GM12865 (cell line): ENCODE measurements at places on chromosomes 6 and 20.

DNA sequence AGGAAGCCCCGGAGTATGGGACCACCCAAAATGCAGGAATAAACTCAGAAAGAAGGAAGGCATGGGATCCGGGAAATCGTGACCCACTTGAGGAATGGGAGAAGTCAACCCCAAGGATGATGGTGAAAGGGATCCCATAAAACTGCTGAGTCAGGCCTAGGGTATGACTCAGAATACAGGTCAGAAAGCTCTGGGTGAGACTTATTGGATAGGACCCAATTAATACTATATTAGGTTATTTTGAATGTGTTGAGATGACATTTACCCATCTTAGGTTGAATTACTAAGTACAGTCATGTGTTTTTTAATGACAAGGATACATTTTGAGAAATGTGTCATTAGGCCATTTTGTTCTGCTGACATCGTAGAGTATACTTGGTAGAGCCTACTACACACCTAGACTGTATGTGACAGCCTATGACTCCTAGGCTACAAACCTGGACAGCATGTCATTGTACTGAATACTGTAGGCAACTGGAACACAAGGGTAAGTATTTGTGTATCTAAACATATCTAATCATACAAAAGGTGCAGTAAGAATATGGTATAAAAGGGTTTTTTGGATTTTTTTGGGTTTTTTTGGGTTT is 17.1 kb upstream of the HIVEP1 start:
- DNase-seq, result no peak

DNA sequence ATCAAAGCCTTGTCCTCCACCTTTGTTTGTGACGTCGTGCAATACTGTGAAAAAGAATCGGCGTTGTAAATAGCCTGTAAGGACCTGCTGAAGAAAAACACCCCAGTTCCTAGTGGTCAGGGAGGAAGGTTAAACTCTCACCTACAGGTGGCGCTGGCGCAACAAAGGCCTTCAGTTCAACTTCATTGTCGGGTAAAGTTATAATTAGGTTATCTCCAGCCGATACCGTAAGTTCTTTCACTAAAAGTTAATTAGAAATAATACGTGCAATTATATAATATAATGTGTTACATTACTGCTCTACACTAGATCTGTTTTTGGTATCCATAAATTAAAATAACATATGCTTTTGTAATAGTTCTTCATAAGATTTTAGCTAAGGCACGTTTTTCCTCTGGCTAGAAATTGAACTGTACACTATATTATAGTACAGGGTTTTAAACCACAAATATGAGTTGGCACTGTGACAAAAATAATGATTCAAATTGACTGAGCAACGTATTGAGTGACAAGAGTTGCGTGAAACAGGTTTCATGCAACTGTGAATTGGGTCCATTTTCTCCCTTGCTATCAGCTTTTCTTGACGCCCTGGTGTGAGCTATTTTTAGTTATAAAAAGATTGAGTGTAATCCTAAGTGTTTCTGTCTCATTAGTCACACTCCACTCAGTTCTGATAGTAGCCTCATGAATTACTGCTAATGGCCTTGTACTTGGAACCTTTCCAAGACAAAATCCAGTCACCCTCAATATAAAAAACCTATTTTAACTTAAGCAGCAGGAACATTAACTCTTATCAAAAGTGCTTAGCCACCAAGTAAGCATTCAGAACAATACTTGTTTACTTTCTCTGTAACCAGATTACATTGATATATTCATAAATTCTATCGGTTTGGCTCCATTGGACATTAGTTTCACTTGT is 62.3 kb downstream of the KIAA0319 start:
- DNase-seq, result peak; percentile 81

DNA sequence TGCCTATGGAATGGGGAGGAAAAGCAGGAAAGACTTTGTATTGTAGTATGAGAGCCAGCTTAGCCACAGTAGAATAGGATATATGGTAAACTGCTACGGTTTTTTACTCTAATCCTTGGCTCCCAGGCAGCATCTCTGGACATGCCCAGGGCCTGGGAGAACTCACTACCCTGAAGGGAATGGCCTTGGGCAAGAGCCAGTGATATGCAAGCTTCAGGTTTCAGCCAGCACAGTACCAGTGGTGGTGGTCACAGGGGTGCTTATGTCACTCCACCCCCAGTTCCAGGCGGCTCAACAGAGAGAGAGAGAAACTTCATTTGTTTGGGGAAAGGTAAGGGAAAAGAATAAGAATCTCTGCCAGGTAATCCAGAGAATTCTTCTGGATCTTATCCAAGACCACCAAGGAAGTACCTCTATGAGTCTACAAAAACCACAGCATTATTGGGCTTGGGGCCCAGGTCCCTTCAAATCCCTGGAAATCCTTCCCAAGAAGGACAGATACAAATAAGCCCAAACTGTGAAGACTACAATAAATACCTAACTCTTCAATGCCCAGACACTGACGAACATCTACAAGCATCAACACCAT is 121.2 kb downstream of the THBS2 start:
- DNase-seq, result no peak

GRCh38 chr6:16822975-16823717 is 61.9 kb upstream of the ATXN1 start:
- no peak for DNase-seq

DNA sequence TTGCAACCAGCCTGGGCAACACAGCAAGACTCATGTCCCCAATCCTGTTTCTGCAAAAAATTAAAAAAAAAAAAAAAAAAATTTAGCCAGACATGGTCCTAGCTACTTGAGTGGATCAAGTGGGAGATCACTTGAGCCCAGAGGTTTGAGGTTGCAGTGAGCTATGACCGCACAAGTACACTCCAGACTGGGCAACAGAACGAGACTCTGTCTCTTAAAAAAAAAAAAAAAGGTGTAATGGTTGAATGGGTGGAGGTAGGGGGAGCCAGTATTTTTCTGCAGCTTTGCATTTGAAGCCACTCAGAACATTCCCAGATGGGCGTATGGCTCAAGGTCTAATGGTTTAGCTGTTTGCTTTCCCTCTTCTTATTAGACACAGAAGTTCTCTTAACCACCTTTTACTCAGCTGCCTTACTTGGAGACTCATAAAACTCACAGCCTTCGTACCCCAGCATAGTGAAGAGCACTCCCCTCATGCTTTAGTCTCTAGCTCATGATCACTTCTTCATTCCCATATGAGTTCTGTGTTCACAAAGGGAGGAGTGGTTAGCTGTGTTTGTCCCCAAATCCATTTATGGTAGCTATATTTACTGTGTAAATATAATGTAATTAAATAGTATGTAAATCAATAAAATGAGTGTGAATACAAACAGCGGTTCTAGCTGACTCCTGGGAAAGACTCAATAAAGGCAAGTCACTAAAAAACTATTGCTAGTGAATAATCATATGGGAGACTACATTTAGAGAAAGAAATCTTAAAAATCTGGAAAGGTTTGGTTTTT is 9.0 kb downstream of the FKBP1A start:
- no peak for DNase-seq

DNA sequence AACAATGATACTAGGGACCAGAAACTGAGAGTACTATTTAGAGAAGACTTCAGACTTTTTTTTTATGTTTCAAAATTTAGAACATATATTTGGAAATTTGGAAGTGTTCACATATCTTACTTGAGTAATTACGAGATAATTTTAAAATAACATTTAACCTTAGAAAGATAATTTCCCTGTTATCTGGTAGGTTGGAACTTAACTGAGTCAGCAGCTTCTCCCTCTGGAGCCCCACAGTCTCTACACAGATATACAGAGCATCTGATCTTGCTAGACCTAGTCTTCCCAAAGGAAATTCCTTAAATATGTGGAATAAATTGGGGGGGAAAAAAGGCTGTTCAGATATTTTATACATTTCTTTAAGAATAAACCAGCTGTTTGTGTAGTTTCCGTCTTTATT is 48.6 kb downstream of the TSPYL4 start:
- DNase-seq, result no peak

DNA sequence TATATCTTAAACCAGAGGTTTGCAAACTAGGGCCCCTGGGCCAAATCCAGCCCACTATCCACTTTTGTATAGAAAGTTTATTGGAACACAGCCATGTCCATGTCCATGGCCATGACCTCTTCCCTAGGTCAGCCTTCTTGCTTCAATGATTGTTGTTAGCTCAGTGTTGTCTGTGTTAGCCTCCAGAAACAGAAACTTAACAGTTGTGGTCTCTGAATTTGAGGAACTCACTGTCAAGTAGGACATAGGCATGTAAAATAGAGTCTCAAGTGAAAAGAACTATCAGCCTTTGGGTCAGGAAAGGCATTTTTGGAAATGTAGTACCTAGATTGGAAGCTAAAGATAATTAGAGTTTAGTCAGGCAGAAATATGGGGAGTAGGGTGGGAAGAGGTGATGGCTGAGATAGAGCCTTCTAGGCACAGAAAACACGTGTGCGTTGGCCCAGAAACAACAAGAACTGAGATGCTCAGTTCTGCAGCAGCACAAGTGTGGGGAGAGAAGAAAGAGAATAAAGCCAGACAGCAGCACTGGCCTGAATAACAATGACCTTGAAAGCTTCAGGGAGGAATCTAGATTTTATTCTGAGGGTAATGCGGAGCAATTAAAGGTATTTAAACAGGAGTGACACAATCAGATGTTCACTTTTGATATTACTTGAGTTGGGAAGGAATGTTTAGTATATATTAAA is 87.0 kb upstream of the OLIG3 start:
- peak; percentile 43 for DNase-seq

DNA sequence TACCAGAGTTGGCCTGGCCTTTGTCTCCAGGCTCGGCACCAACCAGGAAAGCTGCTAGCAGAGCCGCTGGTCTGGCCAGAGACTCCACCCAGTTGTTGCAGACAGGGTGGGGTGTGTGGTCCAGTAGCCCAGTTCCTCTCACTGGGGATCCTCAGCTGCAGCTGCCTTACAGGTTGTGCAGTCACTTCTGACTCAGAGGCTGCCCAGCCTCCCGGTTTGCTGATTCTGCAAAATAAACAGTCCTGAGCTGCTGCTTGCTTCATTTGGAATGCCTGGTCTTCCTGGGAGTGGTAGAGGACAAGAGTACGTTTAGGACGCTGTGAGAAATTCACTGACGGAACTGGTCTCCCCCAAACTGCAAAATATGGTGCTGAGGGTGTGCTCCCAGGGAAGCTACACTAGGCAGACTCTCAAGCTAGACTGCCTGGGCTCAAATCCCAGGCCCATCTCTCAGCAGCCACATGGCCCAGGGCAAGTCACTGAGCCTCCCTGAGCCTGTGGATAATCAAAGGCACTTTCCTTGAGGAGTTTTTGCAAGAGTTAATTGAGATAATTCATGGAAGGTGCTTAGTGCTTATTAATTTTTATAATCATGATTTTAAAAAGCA is 246.1 kb downstream of the TFAP2C start:
- no peak for DNase-seq

- no peak for DNase-seq
Observed at GRCh38 chr6:140050101-140050995, 675.9 kb upstream of the CITED2 start.

GRCh38 chr20:13765299-13765698 is 19.4 kb downstream of the ESF1 start:
- no peak for DNase-seq

- DNase-seq, result peak; percentile 74
Observed at GRCh38 chr20:64083378-64083803, 807 bp downstream of the LKAAEAR1 start.

DNA sequence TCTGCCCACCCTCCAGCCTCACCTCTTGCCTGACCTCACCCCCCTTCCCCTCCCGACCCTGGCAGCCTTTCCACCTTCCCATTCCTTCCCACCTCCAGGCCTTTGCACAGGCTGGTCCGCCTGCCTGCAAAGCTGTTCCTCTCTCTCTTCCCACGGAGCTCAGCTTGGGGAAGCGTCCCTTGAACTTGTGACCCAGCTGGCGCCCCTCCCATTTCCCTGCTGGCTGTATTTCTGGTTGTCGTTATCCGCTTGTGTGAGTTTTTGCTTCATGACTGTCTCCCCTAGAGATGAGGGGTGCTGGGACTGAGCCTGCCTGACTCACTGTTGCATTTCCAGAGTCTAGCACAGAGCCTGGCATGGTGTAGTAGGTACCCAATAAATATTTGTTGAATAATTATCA is 32.5 kb downstream of the VSTM2L start:
- DNase-seq, result no peak

GRCh38 chr20:38270869-38271605 is 10.5 kb upstream of the KIAA1755 start:
- DNase-seq, result no peak

DNA sequence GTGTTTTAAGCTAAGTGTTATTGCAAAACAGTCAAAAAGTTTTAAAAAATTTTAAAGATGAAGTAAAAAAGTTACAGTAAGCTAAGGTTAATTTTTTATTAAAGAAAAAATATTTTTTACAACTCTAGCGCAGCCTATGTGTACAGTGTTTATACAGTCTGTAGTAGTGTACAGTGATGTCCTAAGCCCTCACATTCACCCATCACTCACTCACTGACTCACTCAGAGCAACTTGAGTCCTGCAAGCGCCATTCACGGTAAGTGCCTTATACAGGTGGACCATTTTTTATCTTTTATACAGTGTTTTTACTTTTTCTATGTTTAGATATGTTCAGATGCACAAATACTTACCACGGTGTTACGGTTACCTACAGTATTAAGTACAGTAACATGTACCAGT is 83.4 kb upstream of the STMND1 start:
- DNase-seq, result no peak

DNA sequence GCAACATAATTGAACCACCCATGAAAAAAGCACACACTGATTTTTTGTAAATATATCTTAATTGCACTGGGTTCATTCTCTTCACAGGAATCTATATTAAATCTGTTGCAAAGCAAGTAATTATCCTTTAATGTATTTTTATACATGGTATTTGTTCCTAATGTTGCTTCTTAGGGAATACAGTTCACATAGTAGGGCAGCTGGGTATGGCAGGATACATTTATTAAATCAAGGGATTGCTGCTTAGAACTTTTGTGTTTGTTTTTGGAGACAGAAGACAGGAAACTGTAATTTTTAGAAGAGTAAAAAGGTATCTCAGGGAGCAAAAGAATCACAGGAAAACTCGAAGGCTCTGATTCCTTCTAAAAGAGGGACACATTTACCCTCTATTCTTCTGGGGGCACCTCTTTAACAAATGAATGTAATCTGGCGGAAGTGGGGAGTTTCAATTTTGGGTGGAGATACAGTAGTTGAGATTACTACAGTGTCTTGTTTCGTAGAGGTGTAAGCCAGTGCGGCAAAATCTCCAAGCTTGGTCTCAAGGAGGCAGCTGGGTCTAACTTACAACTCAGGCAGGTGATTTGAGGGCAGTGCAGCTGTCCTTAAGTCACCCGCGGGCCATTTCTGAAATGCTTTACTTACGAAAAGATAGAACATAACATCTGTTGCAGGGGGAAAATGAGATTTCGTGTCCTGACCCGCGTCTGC is 812 bp upstream of the SMIM13 start:
- DNase-seq, result peak; percentile 85

DNA sequence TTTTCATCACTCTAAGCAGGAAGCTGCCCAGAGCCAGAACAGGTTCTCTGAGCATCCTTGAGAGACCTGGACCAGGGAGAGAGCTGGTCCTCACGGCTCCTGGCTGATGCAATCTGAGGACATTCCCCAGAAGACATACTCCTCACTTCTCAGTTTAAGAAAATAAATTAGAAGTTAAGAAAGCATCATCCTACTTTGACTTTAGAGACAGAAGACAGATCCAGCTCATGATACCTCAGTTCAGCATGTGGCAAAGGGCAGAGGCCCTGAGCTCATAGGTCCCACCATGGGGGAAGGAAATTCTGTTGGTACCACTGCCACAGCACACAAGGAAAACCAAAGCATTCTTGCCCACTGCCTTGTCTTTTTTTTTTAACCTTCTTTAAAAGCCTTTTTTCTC is 378.1 kb upstream of the JARID2 start:
- no peak for DNase-seq

- no peak for DNase-seq
Observed at GRCh38 chr6:134458857-134459657, 141.1 kb upstream of the SGK1 start.
